ENCODE measurements at places on chromosomes 3 and 15.

- no peak for DNase-seq
Observed at GRCh38 chr15:78387246-78388037, 47.3 kb downstream of the CRABP1 start.

DNA sequence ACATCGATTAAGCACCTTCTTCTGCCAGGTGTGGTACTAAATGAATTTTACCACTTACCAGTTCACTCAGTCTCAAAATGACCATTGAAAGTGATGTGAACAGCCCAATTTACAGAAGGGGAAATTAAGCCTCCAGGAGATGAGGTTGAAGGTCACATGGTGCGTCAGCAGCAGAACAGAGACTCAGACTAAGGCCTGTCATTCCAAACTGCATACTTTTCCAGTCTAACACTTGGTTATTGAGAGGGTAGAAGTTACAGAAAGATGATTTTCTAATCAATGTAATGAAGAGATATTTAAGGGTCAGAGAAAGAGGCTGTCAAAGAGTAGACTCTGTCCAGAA, 68.4 kb downstream of the TTC23 start:
- DNase-seq, result no peak

DNA sequence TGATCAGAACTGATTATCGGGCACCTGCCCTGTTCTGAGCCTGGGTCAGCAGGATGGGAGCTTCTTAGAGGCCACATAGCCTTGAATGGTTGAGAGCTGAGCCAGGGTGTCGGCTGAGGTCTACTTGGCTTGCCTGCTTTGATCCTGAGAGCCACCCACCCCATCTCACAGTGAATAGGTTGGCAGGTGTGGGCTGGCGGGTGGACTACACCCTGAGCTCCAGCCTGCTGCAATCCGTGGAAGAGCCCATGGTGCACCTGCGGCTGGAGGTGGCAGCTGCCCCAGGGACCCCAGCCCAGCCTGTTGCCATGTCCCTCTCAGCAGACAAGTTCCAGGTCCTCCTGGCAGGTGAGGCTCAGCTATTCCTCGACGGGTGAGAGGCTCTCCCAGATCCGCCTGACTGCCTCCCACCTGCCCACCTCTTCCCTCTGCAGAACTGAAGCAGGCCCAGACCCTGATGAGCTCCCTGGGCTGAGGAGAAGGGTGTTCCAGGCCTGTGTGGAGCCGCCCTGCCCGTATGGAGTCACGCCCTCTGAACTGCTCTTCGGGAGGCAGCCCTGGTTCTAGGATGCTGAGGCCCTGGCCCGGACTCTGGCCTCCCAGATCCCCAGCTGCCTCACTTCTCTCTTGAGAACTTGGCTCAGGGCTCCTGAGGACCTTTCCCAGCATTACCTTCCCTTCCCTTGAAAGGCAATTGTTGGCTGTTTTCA, 3.8 kb downstream of the COMMD4 start:
- no peak for DNase-seq

DNA sequence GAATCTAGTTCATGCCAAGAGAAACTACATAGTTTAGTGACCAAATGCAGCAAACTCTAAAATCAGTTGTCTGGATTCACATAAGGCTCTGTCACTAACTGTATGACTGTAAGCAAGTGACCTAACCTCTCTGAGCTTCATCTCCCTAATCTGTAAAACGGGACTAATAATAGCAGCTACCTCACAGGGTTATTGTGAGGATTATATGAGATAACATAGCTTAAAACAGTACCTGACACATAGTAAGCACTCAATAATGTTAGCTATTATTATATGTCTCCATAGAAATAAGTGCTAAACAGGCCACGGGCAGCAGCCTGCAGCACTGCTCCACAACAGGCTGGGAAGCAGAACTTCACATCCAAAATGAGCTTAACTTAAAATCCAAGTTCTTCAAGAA, 30.2 kb downstream of the NPTN start:
- DNase-seq, result no peak

- no peak for DNase-seq
Observed at GRCh38 chr3:185361920-185362319, 1.0 kb upstream of the MAP3K13 start.
